ENCODE measurements at places on chromosomes 5 and 9.

- no peak for DNase-seq
Measured at GRCh38 chr9:137828527-137829259, 48.9 kb upstream of the CACNA1B start.

DNA sequence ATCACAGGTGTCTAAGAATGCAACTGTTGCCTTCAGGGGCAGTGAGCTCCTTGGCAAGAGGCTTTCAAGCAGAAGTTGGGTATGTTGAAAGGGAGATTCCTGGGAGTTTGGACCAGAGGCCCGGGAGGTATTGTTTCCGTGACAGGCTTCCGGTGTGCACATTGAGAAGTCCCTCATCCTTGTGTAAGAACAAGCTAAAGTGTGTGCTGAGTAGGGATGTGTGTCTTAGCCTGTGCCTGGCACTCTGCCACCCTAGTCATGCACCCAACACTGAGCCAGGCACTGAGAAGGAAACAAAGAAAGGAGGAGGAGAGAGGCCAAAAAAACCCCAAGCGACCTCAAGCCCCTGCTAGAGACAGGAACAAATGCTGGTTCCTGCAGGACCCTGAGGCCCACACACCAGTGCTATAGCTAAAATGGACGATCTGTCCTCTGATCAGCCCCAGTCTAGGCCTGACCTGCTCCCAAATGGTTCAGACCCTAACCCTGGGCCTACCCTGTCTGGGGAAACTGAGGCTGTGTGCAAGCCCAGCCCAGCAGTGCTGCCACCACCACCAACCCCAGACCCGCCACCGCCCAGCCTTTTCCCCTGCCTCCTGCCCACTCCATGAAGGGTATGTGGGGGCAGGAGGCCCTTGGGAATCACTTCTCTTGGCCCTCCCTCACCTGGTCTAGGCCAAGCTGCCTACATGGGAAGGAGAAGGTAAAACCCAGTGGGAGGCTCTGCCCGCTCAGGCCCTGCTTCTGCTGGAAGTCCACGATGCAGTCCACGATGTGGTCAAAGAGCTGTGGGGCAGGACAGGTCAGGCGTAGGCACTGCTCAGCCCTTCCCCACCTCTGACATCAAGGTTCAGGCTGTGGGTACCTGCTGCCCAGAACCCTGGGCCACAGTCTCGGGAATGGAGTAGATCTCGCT lies 12.6 kb downstream of the HK3 start:
- no peak for DNase-seq

DNA sequence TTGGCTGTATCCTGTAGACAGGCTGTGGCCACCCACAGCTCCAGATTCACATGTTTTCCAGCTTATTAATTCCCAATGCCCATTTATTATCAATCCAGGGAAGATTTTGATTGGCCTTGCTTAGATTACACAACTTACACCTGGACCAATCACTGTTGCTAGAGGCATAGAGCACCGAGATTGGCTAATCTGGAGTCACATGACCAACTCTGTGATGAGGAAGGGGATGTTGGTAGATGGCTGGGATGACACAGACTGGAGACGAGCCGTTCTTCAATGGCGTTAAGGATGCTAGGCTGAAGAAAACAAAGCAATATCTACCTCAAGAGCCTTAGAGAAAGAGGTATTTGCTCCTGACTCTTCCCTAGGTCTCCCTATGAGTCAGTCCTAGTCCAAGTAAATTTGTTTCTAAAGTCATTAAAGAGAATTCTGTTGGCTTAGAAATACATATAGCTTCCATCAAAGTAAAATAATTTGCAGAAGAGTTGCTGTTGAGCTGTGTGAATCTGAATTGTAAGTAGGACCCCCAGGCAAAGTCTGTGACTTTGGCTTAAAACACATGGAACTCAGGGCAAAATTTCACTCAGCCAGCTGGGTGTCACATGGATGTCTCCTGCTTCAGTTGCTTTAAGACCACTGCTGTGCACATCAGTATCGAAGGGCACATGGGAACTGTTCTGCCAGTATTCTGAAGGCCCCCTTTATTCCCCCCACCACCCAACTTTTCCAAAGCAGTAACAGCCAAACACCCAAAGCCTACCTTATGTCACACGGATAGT lies 326.4 kb upstream of the KLF4 start:
- DNase-seq: no peak

- peak; percentile 76 for DNase-seq
Measured at GRCh38 chr5:175696139-175696854, 38.4 kb downstream of the HRH2 start.

GRCh38 chr9:135743546-135744332 lies 41.8 kb downstream of the KCNT1 start:
- no peak for DNase-seq

GRCh38 chr5:88480801-88481499 lies 212.3 kb upstream of the TMEM161B start:
- no peak for DNase-seq
